ENCODE measurements at places on chromosomes 2 and 18.

GRCh38 chr2:72155737-72156136, 8.1 kb upstream of the CYP26B1 start:
- no peak for DNase-seq

- no peak for DNase-seq
These were observed 86.3 kb downstream of the MDH1 start for GRCh38 chr2:63675026-63675425.

DNA sequence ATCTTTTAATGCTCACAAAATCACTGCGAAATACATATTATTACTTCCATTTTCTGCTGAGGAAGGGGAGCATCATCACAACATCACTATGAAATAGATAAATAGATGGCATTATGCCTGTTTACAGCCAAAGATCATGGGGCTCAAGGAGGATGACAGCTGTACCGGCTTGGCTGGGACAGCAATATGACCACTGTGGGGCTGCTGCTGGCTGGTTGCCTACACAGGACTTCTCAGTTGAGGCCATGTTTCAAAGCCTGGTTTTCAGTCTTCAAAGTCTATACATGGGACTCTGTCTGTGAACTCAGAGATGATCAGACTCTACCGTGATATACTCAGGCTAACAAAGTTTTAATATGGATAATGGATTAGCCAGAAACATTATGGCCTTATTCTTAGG, 58.7 kb downstream of the SPATS2L start:
- no peak for DNase-seq

- peak; percentile 12 for DNase-seq
These were observed 15.5 kb downstream of the SPATS2L start for GRCh38 chr2:200321780-200322534.

- no peak for DNase-seq
These were observed 44.5 kb downstream of the TMEM131 start for GRCh38 chr2:97951155-97951680.

DNA sequence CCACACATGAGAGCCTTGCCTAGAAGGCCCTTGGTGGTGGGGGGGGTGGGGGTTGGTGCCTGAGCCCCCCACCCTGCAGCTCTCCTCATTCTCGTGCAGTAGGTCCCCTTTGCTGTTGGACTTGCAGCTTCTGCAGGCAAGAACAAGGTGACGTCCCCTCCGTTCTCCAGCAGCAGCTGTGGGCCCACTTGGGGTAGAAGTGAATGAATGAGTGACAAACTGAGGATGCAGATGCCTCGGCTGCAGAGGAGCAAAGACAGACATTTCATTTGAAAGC, 88.6 kb upstream of the CTDP1 start:
- no peak for DNase-seq

- no peak for DNase-seq
These were observed 66.2 kb downstream of the ODC1 start for GRCh38 chr2:10381997-10382353.

- DNase-seq, result no peak
These were observed 234.3 kb downstream of the OSR1 start for GRCh38 chr2:19124135-19124534.

DNA sequence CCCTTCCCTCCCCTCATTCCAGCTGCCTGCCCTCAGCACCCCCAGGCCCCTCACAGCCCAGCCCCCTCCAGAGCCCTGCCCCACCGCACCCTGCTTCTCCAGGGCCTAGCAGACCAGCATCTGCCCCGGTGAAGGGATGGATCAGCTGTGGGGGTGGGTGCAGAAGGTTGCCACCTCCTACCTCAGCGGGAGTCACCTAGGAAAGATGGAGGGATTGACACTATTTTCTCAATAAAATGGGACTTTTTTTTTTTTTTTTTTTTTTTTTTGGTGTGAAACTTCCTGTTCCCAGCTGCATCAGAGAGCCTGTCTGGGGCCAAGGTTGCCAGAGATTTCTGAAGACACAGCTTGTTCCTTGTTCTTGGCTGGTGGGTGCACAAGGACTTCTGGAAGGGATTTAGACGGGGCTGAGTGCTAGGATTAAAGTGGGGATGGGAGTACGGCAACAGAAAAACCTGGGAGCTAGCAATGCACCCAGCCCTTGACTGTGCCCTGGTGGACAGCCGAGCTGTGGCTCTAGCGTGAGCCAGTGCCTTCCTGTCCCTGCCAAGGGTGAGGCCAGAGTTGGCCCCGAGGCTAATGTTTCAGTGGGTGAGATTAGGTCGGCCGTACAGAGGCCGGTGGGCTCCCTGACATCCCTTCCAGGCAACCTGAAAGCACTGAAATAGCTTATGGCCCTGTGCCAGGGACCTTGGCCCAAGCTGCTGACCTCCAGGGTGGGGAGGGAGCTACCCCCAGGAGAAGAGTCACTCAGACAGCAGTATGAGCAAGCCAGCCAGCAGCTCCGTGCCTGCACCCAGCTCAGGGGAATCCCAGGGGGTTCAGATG, 4.6 kb downstream of the B3GNT7 start:
- DNase-seq, result no peak

DNA sequence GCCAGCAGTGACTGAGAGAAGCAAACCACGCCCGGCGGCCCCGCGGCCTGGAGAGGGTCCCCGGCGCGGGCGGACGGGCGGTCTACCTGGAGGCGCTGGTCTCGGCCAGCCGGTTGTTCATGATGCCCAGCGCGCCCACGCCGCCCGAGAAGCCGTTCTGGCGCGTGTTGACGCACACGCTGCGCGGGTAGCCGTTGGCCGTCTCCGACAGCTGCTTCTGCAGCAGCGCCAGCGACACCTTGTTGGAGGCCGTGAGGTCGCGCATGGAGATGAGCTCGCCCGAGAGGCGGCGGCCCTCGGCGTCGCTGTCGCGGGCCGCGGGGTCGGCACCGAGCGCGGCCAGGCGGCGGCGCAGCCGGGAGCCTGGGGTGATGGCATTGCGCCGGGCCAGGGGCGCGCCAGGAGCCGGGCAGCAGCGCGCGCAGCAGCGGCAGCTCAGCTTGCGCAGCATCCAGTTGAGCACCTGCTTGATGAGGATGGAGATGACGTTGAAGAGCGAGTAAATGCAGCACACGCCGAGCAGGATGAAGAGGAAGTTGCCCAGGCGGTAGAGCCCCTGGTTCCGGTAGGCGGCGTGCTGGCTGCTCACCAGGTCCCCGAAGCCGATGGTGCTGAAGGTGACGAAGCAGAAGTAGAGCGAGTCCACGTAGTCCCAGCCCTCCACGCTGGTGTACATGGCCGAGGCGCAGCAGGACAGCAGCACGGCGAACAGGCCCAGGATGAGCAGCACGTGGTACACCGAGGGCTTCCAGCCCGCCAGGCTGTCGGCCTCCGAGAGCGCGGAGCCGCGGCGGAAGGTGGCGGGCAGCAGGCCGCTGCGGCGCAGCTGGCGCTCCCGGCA, 118.1 kb downstream of the MSH2 start:
- DNase-seq, result peak; percentile 97

GRCh38 chr2:64626963-64627760, 26.6 kb downstream of the SERTAD2 start:
- DNase-seq, result no peak

GRCh38 chr2:60498816-60499429, 54.5 kb downstream of the BCL11A start:
- DNase-seq, result no peak

- no peak for DNase-seq
These were observed 72.6 kb upstream of the DAPL1 start for GRCh38 chr2:158722266-158723105.

GRCh38 chr2:136395582-136395981, 277.6 kb upstream of the CXCR4 start:
- DNase-seq, result no peak

GRCh38 chr2:47218066-47218581, 63.0 kb upstream of the STPG4 start:
- DNase-seq, result no peak

DNA sequence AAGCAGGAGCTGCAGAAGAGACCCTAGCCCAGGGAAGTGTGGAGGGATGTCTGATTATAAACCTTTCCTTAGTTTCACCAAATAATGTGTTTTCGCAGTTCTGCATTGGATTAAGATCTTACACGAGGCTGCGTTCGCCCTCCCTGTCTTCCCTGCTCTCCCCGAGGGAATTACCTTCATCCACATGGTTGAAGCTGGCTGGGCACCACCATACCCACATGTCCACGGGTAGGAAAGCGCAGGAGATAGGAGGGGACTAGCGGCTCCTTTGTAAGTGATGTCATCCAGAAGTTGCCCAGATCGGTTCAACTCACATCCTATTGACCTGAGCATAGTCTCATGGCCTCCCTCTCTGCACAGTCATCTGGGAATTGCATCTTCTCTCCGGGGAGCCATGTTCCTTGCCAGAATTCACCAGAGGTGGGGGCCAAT, 1.1 kb downstream of the TTL start:
- no peak for DNase-seq

DNA sequence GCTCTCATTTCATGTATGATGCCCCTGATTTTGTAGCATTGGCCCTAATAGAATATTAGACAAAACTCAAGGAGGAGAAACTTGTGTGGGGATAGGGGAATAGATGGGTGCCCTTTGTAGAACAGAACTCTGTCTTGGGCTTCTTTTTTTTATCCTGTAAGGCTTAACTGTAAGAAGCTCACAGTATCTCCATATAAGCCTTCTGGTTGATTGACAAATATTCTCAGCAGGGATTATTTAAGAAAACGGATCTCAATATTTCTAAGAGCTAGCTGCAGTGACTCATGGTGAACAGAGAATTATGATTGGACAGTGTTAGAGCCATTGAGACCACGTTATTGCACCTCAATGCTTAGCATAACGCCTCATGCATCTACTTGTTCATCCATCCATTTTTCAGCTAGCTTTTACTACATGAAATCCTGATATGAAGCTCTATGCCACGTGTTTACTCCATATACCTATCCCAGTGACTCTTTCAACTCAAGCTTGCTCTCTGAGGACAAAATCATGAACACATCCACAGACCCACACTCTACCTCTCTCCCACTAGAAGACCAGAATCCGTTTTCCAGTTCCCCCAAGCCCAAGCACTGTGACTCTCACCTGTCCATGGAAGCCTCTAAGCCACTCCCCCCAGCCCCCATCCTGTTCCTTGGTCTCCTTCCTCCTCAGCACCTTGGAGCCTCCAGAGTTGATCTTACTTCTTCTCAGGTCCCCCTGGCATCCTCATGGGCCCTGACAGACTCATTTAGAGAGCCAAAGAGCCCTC, 99.2 kb downstream of the BCL2L11 start:
- no peak for DNase-seq

GRCh38 chr2:131366643-131367042, 2.7 kb upstream of the RAB6D start:
- no peak for DNase-seq

DNA sequence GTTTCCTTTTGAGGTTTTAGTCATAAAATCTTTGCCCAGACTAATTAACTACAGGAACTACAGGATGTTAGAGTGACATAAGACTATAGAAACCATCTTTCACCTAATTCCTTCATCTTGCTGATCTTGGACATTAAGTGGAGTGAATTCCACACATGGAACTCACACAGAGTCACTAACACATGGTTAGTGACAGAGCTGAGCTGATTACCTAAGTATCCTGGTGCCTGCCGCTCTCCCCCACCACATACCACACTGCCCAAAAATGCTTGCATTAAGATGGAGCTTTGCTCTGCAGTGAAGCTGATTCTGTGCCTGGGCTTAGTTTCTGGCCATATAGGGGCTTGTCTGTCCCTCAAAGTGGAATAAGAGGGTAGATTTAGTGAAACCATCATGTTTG, 332.9 kb upstream of the NT5C1B start:
- no peak for DNase-seq

DNA sequence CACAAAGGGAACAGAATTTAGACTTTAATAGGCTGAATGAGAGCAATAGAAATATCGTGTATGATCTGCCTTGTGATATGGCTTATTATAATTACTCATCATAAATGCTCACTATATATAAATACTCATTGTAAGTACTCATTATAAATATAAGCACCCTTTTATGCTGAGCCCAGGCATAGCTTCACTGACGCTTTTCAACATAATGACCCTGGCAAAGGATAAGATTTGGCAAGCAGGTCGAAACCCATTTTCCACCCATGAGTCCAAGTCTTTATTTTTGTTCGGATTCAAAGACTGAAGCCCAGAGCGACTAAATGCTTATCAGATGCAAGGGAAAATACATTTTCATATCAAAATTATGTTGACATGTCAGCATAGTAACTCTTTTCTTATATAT, 500.4 kb downstream of the SLC4A3 start:
- DNase-seq, result no peak

DNA sequence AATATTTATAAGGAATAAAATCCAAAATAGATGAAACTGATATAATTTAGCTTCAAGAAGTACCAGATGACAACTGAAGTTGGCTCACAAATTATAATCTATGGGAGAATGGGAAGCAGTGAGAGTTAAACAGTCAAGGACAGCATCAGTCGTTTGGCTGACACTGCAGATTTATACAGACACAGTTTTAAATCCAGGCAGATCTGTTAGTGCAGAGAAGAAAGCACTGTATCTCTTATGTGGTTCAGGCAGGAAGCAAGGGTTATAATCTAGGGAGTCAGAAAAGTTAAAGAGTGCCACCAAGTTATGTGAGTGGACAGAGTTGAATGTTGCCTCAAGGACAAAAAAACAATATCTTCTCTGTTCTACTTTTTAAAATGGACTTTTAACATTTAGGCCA, 880.2 kb downstream of the TSN start:
- DNase-seq, result no peak

- no peak for DNase-seq
These were observed 102.2 kb upstream of the CYP1B1 start for GRCh38 chr2:38178119-38178518.

DNA sequence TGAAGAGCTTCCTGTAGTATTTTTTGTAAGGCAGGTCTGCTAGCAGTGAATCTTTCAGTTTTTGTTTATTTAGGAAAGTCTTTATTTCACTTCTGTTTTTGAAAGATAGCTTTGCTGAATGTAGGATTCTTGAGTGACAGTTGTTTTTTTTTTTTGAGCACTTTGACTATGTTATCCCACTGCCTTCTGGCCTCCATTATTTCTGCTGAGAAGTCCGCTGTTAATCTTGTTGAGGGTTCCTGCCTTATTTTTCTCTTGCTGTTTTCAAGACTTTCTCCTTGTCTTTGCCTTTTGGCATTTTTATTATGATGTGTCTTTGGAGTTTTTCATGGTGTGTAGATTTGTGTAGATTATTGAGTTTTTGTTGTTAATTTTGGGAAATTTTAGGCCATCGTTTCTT, 21.9 kb downstream of the RBFA start:
- DNase-seq, result no peak

DNA sequence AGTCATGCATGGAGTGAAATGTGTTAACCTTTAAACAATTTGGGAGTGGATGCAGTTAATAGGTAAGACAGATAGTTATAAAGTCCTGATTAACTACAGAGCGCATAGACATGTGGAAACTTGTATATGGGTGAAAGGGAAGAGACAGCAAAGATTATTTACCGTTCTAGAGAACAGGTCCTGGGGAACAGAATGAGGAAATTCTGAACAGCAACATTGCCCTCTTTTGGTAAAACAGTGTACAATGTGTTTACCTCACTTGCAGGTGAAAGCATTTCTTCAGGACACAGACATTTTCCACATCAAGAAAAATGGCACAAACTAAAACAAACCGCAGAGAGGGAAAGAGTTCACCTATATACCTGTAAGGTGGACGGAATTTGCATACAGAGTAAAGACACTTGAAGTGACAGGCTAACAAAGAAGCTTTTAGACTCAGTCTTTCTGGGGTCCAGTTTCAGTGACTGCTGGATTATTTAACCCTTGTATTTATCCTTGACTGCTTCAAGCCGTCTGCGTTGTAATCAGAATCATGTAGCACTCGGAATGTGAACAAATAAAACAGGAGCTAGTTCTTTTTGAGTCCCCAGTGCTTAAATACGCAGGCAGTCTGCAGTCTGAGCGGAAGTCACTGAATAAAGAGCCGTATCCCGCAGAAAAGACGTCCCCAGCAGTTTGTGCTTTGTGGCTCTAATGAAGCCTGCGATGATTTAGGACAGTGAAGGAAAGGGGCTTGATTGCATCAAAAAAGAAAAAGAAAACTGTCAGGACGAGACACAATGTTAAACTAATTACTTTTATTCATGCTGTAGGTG, 364.8 kb upstream of the GALNT5 start:
- peak; percentile 50 for DNase-seq
